Suppressor macrophage treated with lipopolysaccharide for 1 hour (primary cell): ENCODE measurements at places on chromosomes 4 and X.

DNA sequence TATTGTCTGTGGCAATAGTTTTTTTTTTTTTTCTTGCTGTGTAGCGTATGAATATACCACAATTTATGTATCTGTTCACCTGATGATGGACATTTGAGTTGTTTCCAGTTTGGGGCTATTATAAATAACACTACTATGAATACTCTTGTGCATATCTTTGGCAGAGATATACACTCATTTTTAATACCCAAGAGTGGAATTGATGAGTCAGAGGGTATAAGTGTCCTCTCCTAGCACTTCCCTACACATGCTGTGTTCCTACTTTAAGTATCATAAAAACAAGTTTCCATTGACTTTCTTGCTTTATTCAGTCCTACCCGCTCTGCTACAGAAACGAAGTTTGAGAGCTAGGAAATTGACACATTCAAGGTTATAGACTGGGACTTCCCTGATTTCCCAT, 39.8 kb downstream of the XIAP start:
- peak; percentile 2 for DNase-seq

GRCh38 chr4:153955327-153955726, 166.4 kb upstream of the SFRP2 start:
- no peak for DNase-seq

DNA sequence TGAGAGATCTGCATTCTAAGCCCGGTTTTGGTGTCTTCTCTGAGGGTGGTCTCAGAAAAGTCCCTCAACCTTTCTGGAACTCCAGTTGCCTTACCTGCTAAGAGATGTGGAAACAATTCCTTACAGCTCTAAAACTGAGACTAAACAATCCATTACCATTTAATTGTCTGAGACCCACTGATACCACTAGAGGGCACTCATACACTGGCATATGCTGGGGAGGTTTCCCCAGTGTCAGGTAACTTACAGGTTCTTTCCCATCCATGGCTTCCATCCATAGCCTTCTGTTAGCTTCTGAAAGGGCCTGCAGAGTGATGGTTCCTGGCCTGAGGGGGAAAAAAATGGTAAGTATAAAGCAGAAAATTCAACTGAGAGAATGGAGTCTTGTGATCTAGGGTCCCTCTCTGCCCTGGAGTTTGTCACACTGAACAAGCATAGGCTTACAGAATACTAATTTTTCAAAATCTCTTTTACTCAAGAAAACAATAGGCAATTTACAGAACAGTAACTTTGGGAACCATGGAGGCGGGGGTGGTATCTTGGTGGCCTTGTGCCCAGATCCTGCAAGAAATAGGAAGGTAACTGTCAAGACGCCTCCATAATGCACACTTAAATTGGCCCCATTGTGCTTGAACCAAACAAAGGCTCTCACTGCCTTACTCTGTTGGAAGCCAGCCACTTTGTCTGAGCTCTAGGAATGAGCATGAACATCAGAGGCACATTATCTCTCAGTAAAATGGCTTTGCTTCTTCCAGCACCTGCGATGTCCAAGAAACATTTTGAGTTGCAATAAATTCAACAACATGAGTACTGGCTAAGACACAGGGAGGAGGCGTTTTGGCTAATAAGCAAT, 236.1 kb downstream of the OPHN1 start:
- DNase-seq: peak; percentile 58

DNA sequence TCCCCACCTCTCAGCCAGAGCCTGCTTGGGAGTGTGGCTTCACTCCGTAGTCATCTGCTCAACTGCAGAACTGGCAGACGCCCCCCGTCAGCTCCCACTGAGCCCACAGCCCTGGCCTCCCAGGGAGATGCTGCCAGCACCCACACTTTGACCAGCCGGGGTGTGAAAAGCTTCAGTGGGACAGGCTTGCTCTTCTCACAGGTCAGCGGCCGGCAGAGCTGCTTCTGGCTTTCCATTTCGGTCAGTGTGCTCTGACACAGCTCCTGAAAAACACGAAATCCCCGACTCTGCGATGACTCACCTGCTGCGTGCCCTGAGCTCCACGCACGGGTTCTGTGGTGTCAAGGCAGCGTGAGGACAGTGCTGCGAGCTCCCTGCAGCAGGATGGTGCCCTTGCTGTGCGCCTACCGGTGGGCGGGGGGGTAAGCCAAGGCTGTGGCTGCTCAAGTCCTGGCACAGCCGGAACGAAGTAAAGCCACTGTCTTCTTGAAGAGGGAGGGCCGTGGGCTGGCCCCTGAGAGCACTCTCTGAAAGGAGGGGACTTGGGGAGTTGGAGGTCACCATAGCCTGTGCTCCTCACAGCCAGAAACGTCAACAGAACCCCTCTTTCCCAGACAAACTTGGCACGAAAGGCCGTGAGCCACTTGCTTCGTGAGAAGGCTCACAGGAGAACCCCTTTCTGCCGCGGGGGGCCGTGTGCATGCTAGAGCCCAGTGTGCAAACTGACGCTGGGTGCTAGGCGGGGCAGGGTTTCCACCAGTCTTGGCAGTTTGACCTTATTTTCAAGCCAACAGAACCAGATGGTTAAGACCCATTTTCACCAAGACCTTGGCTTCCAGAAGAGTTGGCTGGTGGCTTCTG, 23.6 kb downstream of the NOP14 start:
- peak; percentile 18 for DNase-seq

DNA sequence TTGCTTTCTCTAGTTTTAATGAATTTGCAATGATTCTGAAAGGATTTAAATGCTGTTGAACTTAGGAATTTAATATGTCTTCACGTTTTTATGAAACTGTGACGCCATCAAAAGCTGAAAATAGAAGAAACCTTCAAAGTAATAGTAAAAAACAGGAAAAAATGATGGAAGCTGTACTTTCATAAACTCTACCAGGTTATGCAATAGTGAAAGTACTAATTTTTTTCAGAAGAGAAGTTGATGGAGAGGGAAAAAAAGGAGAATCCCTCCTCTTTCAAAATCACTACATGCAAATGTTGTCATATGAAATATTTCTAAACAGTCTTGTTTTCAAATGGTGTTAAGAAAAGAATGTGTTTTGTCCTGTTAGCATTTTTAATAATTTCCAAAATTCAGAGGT, 73.6 kb downstream of the ZNF330 start:
- peak; percentile 58 for DNase-seq

DNA sequence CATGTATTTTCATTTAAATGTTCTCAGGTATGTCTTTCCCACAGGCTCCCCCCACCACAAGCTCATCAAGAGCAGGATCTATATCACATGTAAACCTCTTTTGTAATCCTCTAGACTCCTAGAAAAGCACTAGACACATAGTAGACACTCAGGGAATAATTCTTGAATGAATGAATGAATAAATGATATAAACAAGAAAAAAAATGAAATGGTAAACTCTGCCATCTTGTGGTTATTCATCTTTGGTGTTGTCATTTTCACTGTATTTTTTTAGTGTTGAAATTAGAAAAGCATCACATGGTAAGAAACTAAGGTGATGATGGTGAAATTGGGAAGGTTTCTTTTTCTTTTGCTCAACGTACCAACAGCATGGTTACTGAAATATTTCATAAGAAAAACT, 34.2 kb upstream of the C1GALT1C1 start:
- no peak for DNase-seq

GRCh38 chr4:6641164-6641970, 882 bp downstream of the MRFAP1 start:
- peak; percentile 72 for DNase-seq

DNA sequence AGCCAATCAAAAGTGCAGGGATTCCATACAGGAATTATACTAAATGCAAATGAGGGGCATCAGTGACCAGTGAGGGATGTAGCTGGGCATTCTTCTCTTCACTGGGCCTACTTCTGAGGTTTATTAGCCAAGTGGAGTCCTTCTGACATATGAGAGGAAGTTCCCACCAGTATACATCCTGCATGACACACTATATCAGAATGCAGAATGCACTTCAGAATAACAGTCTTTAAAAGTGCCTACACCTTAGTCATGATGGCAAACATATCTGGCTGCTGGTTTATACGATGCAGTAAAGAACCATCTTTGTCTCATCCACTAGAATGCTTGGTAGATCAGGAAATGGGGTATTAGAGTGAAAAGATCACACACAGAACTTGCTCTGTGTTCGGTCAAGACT, 180.3 kb upstream of the PPARGC1A start:
- DNase-seq: no peak

GRCh38 chr4:189049682-189050081, 891.0 kb upstream of the FRG1 start:
- DNase-seq: no peak

DNA sequence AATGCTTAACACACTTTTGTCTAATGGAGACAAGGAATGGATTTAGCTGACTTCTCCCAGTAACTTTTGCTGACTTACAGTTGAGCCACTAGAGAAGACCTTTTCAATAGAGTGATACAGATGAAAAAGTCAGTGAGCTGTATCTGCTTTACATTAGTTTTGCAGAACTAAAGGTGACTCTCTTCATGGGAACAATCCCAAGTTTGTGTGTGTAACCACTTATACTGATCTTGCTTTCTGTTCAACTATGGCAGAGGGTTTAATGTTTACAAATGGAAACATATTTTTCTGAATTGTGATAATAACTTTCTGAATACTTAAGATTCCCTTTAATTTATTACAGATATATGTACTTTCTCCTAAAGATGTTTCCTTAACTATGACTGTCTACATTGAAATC, 182.6 kb upstream of the PUDP start:
- no peak for DNase-seq

DNA sequence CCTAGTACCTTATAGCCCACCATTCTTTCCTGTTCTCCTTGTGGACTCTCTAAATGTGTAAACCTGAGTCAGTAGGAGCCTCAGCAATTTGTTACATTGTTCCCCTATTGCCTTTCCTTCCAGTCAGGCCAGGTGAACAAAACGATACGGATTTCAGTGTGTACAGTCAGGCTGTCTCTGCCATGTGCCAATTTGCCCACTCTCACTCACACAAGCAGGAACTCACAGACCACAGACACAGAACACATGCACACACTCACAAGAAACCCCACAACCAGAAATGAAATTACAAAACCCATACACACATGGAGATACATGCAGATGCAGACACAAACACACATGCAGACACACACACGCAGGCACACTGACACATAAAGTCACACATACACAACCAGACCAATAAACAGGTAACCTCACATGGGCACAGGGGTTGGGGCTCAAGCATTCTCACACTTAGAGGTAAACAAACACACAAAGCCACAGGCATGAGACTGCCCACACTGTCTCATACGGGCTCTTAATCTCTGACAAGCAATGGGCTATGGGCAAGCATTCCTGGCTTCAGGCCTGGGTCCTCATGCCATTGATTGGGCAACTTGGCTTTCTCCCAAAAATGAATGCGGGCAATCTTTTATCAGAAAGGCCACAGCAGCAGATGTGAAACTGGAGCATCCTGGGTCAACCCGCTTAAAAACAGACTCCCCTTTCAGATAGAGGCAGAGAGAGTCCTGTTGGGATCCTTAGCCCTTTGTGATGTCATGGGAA, 68.7 kb downstream of the NBDY start:
- no peak for DNase-seq

DNA sequence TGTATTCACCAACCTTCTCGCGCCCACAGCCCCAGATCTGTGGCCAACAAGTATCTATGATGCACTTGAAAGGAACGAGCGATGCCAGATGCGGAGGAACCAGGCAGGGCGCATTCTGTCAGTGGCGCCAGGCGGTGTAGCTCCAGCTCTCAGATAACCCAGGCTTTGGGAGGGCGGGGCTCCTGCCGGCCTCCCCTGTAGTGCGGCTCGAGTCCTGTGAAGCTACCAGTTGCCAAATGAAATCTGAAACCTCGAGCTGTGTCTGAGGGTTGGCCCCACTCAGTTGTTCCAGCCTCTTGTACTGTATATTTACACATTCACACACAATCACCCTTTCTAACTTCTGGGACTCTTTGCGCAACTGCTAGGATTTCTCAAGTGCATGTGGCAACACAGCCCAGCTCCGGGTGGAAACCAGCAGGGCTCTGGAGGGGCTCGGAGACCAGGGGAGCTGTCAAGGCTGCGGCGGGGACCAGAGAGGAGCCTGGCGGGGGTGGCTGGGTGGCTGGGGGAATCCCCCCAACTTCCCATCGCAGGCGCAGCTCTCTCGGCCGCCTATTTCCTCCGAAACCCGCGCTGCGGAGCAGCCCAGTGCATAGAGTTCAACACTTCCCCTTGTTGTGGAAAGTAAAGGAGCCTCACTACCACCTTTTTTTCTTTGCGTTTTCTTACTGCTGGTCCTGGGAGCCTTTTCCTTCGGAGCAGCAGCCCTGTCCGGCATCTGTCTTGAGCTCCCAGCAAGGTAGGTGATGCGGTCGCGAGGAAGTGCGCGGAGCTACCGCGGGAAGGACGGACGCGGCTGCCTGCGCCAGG, at the start of gene ARHGAP24:
TSS of gene ARHGAP24 (plus strand) at position 333 of the 813 bp plus-strand sequence.
- peak; percentile 94 for DNase-seq

- DNase-seq: no peak
Measured at GRCh38 chrX:30830326-30830943, 58.6 kb downstream of the TAB3 start.

DNA sequence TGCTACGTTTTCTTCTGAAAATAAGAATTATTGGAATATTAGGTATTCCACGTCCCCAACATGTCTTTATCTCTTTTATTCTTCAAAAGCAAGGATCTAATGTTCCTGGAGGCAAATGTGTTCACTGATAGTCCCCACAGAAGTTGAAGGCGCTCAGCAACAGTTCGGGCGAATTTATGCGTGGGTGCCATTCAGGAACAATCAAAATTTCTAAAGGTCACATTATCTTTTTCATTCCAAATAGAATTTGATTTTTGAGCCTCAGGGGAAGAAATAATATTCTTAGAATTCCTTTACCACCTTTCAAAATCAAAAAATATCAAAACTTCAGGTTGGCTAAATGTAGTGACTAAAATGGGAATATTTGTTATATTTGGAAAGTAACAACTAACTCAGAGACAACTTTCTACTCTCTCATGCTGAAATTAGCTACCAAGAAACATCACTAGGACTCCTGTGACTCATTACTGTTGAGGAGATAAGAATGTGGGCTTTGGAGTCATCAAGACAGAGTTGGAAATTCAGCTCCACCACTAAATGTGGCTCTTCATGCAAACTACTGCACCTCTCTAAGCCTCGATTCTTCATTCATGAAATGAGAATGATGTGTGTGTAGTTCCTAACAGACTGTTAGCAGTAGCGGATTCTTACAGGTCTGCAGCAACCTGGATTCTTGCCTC, 72.3 kb upstream of the KIT start:
- no peak for DNase-seq

DNA sequence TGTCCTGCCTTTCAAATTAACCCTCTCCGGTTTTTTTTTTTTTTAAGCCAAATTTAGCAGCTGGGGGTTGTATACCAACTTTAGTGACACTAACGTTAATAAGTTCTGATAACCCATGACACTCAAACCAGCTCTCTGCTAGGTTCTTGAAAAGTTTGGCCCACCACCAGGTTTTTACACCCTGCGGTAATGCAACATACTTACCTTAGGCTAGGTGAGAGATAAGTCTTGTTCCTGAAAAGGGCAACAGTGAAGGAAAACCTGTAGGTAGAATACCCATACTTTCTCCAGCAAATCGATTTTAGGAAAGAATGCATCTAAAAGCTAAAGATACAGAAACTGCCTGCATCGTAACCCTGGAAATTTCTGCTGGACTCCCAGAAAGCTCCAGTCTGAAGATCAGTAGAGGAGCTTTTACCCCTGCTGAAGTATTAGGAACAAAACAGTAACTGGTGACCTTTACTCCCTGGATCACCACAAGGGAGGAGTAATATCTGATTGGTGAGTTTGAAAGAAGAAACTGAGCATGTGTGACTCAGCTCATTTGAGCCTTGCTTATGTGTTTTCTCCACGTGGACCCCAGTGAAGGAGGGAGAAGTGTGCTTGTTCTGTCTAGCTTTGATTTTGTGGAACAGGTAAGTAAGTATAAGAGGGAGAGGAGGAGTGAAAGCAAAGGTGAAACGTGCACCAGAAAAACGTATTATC, 34.4 kb upstream of the COX18 start:
- no peak for DNase-seq
